Stimulated activated CD4-positive, alpha-beta T cell treated with anti-CD3 and anti-CD28 coated beads, Interleukin-1b, Interleukin-23, amount 100 ng/mL, for 24 hours (primary cell): ENCODE measurements at places on chromosomes 2 and 18.

- DNase-seq: no peak
These were observed 158.0 kb downstream of the ALK start for GRCh38 chr2:29763371-29763770.

DNA sequence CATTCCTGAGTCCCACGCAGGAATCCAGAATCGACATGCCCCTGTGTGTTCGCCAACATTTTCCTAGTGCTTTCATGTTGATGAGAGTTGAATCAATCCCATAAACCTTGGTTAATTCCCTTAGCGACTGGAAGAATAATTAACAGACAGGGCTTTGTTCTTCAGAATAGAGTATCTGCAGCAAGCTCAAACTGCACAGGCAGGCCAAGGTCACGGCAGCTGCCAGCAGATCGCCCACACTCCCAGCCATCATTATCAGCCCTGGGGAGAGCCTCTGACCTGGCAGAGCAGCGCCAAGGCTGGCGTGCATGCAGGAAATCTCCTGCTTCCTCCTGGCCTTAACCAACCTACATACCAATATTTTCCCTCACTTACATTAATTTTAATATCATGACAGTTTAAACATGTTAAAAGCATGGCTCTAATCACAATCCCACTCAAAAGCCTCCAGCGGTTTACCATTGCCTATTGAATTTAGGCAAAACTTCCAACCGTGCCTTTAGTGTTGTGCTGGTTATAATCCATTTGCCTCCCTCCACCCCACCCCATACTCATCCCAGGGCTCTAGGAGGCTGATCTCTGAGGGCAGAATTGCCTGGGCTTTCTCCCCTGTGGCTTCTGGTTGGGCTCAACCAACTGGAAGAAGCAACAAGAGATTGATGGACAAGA lies 46.8 kb upstream of the NCK2 start:
- no peak for DNase-seq

DNA sequence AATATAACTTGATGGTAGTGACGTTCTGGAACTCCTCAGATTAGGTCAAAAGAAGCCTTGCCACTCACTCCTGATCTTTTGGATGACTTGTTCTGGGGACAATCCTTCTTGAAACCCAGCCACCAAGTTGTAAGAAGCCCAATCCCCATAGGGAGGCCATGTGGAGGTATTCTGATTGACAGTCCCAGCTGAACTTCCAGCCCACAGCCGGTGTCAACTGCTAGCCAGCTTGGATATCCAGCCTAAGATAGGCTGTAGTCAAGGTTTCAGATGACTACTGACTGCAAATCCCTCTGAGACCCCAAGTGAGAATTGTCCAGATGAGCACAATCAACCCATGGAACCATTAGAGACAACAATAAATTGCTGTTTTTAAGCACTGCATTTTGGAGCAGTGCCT lies 31.4 kb downstream of the EIF2AK2 start:
- no peak for DNase-seq

DNA sequence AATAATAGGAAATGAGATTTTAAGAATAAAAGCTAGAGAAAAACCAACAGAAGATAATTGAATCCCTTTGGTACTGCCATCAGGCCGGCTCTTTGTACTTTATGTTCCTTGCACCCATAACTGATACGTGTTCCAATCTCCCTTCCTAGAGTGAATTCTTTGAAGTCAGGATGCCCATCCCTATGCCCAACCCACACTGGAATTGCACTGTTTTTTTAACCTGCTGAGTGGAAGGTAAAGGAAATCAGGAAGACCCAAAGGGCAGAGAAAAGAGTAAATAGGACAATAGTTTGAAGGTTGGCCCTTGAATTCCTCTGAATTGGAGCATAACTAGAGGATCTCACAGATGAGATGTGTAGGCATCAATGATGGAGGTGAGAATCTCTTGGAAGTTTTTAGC lies 4.4 kb upstream of the ATG16L1 start:
- DNase-seq: no peak

- no peak for DNase-seq
These were observed 19.4 kb downstream of the DOK1 start for GRCh38 chr2:74573747-74574562.

DNA sequence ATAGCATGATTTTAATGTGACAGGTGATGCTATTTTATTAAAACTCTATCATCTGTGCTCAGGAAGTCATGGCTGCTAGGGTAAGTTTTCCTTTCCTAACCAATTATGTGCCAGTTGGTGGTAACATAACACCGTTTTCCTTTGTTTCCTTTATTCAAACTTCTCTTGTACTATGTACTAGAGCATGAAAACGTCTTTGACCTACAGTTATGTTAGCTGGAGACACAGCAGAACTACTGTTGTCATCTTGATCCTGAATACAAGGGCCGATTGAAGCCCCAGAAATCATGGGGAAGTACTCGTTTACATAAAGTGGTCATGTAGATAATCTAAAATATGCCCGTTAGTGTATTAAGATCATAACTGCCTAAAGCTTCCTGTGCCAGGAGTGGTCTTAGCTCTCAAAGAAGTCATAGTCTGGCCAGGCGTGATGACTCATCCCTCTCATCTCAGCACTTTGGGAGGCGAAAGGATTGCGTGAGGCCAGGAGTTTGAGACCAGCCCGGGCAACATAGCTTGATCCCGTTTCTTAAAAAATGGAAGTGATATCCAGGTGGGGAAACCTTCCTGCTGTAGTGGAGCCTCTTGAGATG lies 20.5 kb downstream of the NEDD4L start:
- DNase-seq: no peak

DNA sequence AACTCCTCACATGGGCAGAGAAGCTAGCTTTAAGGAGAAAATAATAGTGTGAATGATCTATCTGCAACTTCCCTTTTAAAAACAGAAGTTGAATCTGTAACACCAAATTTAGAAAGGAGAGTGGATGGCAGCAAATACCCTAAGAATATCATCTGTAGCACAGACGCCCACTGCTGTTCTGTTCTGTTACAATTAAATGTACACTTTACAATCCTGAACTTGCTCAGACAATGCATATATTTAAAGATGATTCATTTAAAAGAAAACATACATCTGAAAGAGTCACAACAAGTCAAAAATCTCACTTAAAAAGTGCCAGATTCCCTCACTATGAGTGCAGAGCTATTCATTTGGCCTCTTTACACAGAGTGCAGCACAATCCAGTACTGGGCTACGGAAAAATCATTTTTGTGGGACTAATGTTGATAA lies 8.0 kb upstream of the SERTAD2 start:
- DNase-seq: no peak
